ENCODE measurements at places on chromosomes 2 and 18. TPM values are rescaled to one million over a fixed set of nuclear protein-coding genes. Genes with fewer than 3 reads are reported as not detected.
A peak's percentile ranks its signal among the peaks of the same experiment; 100 is the strongest.

- DNase-seq: no peak
These were observed 133.1 kb downstream of the NBAS start for GRCh38 chr2:15427987-15428386.

DNA sequence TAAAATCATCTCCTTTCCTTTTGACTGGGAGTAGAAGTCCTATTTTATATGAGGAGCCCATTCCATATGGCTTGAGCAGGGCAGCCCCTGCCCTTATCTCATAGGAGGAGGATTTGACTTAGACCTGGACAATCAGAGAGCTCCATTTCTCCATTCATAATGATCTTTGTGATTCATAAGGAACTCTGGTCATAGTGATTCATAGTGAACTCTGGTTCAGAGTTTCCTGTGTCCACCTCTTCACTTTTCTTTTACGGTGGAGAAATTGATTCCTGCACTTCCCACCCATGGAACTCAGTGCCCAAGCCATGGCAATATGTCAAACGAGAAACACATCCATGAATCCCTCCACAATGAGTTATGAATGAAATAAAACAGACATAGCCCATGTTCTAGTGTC, 12.8 kb upstream of the MYO3B start:
- DNase-seq: no peak

- no peak for DNase-seq
These were observed 8.6 kb upstream of the ESPNL start for GRCh38 chr2:238091436-238092060.

GRCh38 chr2:206420721-206421120, 22.6 kb upstream of the ADAM23 start:
- no peak for DNase-seq

Gene ARHGAP15
- 16.4 TPM for polyA plus RNA-seq

DNA sequence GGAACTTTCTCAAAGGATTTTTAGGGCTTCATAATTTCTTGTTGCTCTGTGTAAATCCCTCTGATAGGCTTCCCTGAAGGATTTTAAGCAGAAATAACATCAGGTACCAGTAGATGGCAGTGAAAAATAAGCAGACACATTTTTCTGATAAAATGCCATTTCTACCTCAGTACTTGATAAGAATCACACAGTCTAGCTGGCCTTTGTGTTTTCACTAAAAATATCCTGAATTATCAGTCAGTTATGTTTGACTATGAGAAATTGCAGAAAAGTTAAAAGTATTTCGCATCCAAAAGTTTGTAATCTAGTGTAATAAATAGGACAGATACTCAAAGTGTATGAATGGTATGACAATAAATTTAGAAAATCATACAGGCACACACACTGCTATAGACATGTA, 68.7 kb downstream of the DNAJC10 start:
- DNase-seq: peak; percentile 36

Gene SMIM21
- polyA plus RNA-seq: not detected

DNA sequence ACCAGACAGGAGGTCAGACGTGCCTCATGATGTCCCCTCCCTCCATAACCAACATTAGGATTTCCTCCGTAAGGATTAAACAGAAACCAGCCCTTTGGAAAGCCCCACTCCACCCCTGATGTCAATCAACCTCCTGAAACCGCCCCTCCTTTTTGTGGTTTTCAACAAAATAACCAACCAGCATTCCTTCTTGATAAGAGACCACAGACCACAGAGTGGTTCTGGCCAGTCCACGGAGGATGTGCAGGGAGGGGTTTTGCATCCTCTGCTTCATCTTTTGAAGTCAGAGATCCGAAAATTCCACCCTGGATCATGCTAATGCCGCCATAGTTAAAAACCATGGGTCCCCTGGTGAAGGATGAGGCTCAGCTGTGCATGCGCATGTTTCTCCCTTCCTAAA, 180.0 kb upstream of the CCDC150 start:
- DNase-seq: no peak

GRCh38 chr2:159101755-159102489, 133.5 kb downstream of the TANC1 start:
- DNase-seq: no peak

Gene KCNJ3
- polyA plus RNA-seq: 9.9 TPM

DNA sequence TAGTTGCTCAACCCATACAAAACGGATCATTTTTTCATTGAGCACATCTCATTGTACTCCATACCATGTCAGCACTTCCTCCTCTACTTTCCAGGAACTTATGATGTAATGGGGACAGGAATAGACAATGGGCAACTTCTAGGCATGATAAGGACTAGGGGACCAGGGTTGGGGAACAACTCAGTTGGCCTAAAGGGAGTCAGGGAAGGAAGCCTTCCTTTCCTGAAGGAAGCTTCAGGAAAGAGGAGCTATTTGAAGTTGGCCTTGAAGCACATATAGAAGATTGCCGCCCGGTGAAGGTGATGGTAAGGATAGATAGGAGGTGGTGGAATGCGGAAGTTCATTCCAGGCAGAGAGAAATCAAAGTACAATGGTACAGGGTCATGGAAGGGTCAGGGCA, 283.9 kb downstream of the SLC8A1 start:
- peak; percentile 70 for DNase-seq

DNA sequence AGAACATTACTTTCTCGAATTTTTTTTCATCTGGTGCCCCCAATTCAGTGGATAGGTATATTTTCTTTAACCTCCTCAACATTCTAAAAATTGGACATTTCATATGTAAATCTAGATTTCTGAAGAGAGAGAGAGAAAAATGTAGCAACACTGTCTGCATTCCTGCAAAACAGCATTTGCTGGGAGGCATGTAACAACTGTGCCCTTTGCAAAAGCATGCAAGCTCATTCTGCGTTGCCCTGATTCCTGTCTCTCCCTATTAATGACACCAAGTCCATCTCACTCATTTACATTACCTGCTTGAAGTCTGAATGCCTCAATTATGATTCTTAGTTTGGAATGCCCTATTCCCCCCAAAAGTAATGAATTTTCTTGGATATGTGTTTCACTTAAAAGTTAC, 79.8 kb upstream of the BARD1 start:
- no peak for DNase-seq

Gene HRH4
- 0.19 TPM for polyA plus RNA-seq

- DNase-seq: no peak
These were observed 93.3 kb downstream of the ICA1L start for GRCh38 chr2:202778217-202778616.

Gene ALLC
- polyA plus RNA-seq: not detected

GRCh38 chr2:190088917-190089316, 26.4 kb upstream of the MSTN start:
- peak; percentile 44 for DNase-seq

DNA sequence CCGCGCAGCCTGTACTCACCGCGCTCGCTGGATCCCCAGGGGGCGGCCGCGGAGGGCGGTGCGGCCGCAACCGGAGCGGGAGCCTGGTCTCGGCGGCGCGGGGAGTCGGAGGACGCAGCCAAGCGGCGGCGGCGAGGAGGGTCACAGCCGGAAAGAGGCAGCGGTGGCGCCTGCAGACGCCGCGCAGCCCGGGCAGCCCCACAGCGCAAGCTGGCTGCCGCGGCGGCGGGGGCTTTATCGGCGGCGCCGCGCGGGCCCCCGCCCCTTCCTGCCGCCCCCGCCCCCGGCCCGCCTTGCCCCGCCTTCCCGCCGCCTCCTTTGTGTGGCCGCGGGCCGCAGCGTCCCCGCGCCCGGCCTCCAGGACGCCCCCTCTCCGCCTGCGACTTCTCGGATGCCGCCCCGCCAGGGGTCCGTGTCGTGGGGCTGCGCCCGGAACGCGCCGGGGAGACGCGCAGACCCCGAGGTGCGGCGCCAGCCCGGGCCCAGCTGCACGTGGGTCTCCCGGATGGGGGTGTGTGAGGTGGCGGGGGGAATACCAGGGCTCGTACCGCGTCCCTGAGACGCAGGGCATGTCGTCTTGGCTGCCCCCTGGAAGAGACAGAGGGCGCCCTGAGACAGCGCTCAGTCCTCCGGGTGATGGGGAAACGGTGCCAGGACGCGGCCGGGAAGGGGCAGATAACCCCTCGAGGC, at the start of gene SERPINE2:
Gene SERPINE2 (minus strand): TSS at position 207 of the 690 bp plus-strand sequence. CDS start 37,386 bp downstream, outside the sequence.
- peak; percentile 73 for DNase-seq

Gene MEIS1
- polyA plus RNA-seq: 34.3 TPM

- no peak for DNase-seq
These were observed 733.7 kb upstream of the POU3F3 start for GRCh38 chr2:104120171-104120570.

DNA sequence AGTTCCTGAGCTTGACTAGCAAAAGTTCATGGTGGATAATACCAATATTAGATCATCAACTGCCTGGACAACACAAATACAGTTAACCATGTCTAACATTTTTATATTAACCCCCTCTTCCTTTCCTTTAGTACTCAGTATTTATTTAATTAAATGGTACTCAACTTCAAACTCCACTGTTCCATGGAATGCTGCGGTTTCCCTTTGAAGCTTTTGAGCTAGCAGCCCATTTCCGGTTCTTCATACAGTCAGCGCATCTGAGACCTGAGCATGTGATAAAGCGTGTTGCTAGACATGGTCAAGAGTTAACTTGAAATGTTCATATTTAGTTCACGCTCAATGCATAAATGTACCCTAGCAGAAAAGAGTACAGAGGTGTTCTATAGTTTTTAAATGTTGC, 278.4 kb downstream of the ALPK2 start:
- no peak for DNase-seq

- DNase-seq: no peak
These were observed 51.3 kb downstream of the C2orf76 start for GRCh38 chr2:119315241-119315925.

DNA sequence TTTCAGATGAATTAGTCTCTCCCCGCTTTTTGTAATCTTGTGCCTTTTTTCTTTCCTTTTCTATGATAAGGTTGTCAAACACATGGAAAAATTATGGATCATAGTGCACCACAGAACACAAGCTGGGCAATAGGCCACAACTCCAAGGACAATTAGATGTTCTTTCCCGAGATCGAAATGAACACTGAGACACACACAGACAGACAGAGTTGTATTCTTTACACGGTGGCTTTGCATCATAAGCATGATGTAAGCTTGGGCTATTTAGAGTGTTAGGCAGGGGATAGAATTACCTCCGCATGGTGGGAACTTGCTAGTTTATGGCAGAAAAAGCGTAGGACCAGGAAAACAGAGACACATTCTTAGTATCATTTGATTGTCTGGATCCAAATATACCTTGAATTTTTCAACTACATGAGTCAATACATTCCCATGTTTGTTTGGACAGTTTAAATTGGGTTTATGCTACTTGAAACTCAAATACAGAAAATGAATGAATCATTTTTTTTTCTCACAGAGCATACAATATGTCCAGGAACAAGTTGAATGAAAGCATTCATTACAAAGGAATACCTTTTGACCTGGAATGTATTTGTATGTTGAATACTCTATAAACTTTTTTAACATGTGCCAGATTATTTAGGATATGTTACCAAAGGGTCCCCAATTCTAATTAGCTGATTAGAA, 1611.5 kb upstream of the TMEFF2 start:
- DNase-seq: no peak

- no peak for DNase-seq
These were observed 65.9 kb downstream of the LONRF2 start for GRCh38 chr2:100256416-100256815.

- DNase-seq: no peak
These were observed 45.8 kb upstream of the RBM44 start for GRCh38 chr2:237752761-237753165.
